ENCODE measurements at places on chromosomes 7 and 10. TPM values are rescaled to one million over a fixed set of nuclear protein-coding genes. Genes with fewer than 3 reads are reported as not detected.

DNA sequence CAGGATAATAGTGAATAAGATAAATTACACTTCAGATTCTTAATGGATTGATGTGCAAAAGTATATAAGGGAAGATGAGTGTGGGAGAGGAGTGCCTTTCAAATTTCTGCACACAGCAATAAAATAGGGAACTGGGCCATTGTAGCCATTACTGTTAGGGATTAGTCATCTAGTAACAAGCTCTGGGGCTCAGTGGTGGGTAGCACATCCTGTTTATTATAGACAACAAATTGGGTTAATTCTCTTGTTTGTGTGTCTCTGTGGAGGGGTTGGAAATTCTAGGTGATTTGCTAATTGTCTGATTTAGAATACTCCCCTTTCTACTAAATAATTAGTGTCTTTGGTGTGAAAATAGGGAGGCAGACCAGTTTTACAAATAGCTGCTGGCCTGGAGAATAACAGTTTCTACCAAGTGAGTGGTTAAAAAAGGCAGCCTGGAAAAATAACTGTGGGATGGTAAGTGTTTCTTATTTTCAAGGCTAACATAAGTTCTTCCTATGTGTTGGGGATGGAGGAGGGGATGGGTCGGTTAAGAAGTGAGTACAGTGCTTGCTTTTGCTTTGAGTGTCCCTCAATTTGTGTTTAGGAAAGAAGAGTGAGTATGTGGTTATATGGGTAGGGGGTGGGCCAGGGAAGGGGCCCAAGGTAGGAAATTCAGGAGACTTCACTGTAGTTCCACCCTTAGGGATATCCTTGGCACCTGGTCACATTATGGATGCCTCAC, 43.3 kb upstream of the TMEM248 start:
- no peak overlapping the region for H3K4me3 ChIP-seq
- H3K36me3 ChIP-seq: no peaks in the 10 kb centered on the region
- H3K4me1 ChIP-seq: no peaks in the 10 kb centered on the region

GRCh38 chr7:46999866-47000265, 582.0 kb downstream of the TNS3 start:
- H3K4me3 ChIP-seq: no peak overlapping the region
- H3K36me3 ChIP-seq: no peaks in the 10 kb centered on the region
- H3K27ac ChIP-seq: no peak overlapping the region
- H3K4me1 ChIP-seq: peaks cover 3% of the 10 kb centered on the region
- peaks cover 3% of the 10 kb centered on the region for H3K27me3 ChIP-seq
- no peak for DNase-seq

DNA sequence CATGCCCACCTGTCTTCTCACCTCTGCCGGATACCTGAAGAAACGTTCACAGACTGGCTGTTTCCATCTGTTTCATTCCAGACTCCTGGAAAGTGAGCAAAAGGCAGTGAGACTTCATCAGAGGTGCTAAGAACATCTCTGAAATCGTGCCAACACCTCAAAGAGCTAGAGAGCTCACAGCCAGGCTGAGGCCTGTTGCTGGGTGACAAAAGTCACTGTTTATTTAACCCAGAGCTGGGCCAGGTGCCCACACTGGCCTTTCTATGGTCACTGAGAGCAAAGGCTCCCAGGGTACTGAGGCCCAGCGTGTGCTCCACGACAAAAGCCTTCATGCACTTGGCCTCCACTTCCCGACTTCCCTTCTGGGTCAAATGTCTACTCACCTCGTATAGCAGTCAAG, 3.7 kb upstream of the NANOS1 start:
- DNase-seq: no peak
- H3K27ac ChIP-seq: no peak overlapping the region
- H3K4me3 ChIP-seq: no peak overlapping the region
- H3K36me3 ChIP-seq: no peaks in the 10 kb centered on the region
- no peaks in the 10 kb centered on the region for H3K27me3 ChIP-seq
- H3K4me1 ChIP-seq: peaks cover 4% of the 10 kb centered on the region

GRCh38 chr7:44572771-44573170, 937 bp downstream of the DDX56 start:
- H3K27ac ChIP-seq: no peak overlapping the region
- DNase-seq: no peak
- H3K4me3 ChIP-seq: peak overlapping the region; percentile 77
- H3K27me3 ChIP-seq: no peaks in the 10 kb centered on the region

GRCh38 chr7:2985866-2986265, 57.8 kb downstream of the CARD11 start:
- H3K4me3 ChIP-seq: no peak overlapping the region
- H3K27ac ChIP-seq: no peak overlapping the region
- no peak for DNase-seq
- H3K27me3 ChIP-seq: no peaks in the 10 kb centered on the region

DNA sequence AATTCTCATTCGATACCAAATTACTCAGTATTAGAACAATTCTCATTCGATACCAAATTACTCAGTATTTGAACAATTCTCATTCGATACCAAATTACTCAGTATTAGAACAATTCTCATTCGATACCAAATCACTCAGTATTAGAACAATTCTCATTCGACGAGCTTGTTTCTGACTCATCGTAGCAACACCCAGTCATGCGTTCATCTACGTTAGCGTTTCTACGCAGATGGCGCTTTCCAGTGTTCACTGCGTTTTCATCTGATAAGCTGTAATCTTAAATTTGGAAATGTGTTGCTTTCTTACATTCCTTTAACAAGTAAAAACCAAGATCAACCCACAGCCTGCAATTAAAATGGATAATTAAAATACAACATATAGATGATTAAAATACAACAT, 276.3 kb downstream of the ZMYND11 start:
- no peaks in the 10 kb centered on the region for H3K4me1 ChIP-seq
- no peak overlapping the region for H3K27ac ChIP-seq
- H3K27me3 ChIP-seq: no peaks in the 10 kb centered on the region
- H3K4me3 ChIP-seq: no peak overlapping the region
- no peaks in the 10 kb centered on the region for H3K36me3 ChIP-seq
- DNase-seq: no peak

DNA sequence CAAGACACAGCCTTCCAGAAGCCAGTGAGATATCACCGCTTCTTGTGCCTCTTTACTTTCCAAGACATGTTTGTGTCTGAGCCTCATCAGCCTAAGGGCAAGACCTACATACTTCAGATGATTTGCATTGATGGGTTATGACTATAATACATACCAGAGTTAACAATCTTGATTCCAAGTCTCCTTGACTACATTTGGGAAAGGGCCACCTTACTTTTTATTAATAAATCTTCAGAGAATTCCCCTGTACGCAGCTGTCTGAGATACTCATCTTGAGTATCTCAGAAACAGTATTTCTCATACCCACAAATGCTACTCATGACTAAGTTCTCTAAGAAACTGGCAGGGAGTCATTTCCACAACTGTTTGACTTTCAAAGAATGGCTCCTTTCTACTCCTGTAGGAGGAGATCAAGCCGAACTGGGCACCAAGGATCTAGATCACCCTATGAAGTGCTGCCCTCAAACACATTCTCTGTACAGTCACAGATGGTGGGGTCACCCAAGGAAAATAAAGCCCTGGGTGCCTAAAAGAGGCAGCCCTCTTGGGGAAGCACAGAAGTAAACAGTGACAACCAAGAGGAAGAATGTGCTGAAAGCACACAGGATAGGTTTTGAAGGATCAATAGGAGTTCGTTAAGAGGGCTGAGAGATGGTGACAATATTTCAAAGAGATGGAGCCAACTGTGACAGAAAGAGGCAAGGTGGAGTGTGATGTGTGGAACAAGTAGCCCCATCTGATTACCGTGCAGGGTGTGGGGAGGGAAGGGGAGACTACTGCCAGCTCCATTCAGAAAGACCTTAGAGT, 138.9 kb downstream of the JAZF1 start:
- peaks cover 3% of the 10 kb centered on the region for H3K4me1 ChIP-seq
- no peaks in the 10 kb centered on the region for H3K36me3 ChIP-seq
- DNase-seq: no peak
- no peaks in the 10 kb centered on the region for H3K27me3 ChIP-seq
- no peak overlapping the region for H3K4me3 ChIP-seq
- no peak overlapping the region for H3K27ac ChIP-seq

- DNase-seq: no peak
- no peak overlapping the region for H3K27ac ChIP-seq
- no peaks in the 10 kb centered on the region for H3K27me3 ChIP-seq
- peaks cover 2% of the 10 kb centered on the region for H3K4me1 ChIP-seq
Observed at GRCh38 chr10:112184379-112184778, 814 bp upstream of the GPAM start.

DNA sequence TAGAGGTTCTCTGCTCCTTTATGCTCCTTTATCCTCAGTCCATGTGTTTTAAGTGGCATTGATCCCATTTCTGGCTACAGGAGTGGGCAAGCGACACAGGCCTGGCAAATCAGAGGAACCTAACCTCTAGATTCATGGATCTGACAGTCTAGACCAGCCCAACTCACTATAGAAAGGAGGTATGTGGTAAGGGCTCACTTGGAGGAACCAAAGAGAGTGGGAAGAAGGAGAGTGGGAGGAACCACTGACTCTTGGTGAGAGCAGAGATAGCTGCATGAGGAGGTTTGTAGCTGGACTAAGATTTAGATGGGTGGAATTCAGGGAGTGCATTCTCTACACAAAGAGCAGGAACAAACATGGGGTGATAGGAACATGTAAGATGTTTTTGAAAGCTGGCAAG, 11.6 kb upstream of the FRAT1 start:
- no peaks in the 10 kb centered on the region for H3K4me1 ChIP-seq
- H3K27me3 ChIP-seq: no peaks in the 10 kb centered on the region
- H3K27ac ChIP-seq: no peak overlapping the region
- H3K36me3 ChIP-seq: no peaks in the 10 kb centered on the region
- no peak for DNase-seq

- H3K4me3 ChIP-seq: peak overlapping the region; percentile 66
- H3K27me3 ChIP-seq: no peaks in the 10 kb centered on the region
- no peaks in the 10 kb centered on the region for H3K36me3 ChIP-seq
- H3K27ac ChIP-seq: peak overlapping the region; percentile 78
- peaks cover 3% of the 10 kb centered on the region for H3K4me1 ChIP-seq
- no peak for DNase-seq
Observed at GRCh38 chr7:117872561-117873309, 506 bp downstream of the CTTNBP2 start.

GRCh38 chr7:81957517-81957916, 187.7 kb upstream of the HGF start:
- no peak for DNase-seq
- H3K4me1 ChIP-seq: no peaks in the 10 kb centered on the region
- no peak overlapping the region for H3K4me3 ChIP-seq
- H3K27ac ChIP-seq: no peak overlapping the region

DNA sequence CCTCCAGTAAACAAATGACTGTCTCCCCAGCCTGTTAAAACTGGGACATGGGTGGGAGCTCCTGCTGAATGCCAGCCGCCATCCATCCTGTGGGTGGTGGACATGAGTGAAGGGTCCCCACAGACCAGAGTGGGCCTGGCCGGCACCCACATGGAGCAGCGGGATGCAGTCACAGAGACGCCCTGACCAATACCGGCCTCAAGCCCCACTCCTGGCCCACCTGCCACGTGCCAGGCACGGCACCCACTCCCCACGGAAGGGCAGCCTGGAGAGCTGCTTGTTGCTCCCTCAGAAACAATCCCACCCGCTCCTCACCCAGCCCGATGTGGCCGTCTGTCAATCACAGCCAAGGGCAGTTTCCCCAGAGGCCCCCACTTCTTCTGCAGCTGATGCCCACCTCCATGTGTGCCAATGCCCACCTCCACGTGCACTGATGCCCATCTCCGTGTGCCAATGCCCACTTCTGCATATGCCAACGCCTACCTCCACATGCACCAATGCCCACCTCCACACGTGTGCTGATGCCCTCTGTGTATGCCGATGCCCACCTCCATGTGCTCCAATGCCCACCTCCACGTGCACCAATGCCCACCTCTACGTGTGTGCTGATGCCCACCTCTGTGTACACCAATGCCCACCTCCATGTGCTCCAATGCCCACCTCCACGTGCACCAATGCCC, 42.8 kb upstream of the DNAAF5 start:
- no peaks in the 10 kb centered on the region for H3K27me3 ChIP-seq
- H3K36me3 ChIP-seq: no peaks in the 10 kb centered on the region
- H3K4me1 ChIP-seq: no peaks in the 10 kb centered on the region

The PIK3CG gene
- total RNA-seq: 2.2 TPM

The PWWP2B gene
- total RNA-seq: 14.9 TPM

The UTF1 gene
- total RNA-seq: 1.1 TPM

The MRLN gene
- not detected for total RNA-seq

The STAG3 gene
- total RNA-seq: 1.7 TPM
